ENCODE measurements at places on chromosomes 2 and 18. TPM values are rescaled to one million over a fixed set of nuclear protein-coding genes. Genes with fewer than 3 reads are reported as not detected.

- DNase-seq = no peak
Measured at GRCh38 chr2:175312137-175312536, 130.6 kb upstream of the ATP5MC3 start.

- no peak for DNase-seq
Measured at GRCh38 chr18:53148123-53148522, 808.1 kb downstream of the DCC start.

- DNase-seq = no peak
Measured at GRCh38 chr2:100161945-100162620, 19.7 kb upstream of the AFF3 start.

DNA sequence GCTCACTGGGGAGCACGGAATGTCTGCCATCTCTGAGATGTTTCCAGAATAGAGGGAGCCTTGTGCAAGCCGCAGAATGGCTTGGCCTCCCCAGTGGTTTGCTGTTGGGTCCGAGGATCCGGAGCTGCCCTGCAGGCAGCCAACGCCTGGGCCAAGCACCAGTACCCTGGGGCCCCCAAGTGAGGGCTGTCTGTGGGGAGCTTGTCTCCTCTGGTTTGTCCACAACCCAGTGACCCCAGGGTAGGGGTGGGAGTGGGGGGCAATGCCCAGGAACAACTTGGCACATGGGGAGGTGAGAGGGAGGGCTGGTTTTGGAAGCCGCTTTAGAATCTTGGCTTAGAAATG, 147.1 kb downstream of the CABLES1 start:
- no peak for DNase-seq

- DNase-seq = no peak
Measured at GRCh38 chr18:75010278-75010677, 198.7 kb downstream of the PTGR3 start.

GRCh38 chr2:12352889-12353288, 363.8 kb upstream of the TRIB2 start:
- no peak for DNase-seq

The ATP6V1B1 gene
- total RNA-seq = not detected

The UGT1A3 gene
- total RNA-seq = not detected

Data from activated CD8-positive, alpha-beta T cell treated with anti-CD3 and anti-CD28 coated beads for 36 hours (primary cell).